Stimulated activated CD8-positive, alpha-beta memory T cell treated with anti-CD3 and anti-CD28 coated beads, Interleukin-4, amount 100 ng/mL, for 24 hours (primary cell): ENCODE measurements at places on chromosomes 1 and 21.

DNA sequence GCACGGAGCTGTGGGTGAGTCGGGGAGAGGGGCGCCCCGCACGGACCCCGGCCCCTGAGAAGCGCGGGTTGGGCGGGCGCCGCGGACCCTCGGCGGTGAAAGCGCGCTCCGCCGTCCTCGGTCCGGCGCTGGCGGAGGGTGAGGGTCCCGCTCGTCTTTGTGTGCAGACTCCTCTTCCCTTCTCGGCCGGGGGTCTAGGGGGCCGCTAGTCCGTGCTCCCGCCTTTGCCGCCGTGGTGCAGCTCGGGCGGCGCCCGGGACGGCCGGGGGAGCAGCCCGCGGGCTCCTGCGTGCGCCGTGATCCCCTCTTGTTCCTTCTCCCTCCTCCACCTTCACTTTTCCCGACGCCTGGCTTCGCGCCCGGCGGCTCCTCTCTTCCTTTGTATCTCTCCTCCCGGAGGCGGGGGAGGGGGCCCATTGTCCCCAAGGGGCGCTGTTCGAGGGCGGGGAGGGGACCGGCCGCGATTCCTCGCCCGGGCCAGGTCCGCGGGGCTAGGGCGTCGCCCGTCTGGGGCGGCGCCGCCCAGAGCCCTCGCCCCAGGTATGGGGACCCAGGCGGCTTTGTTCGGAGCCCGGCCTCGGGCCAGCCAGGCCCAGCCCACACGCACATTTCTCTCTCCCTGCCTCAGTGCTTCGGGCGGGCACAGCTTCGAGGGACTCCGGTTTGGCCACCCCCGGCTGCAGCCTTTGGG is 519 bp downstream of the FNBP1L start:
- no peak for DNase-seq

- no peak for DNase-seq
Measured at GRCh38 chr1:22832414-22832786, 121.8 kb downstream of the EPHB2 start.

DNA sequence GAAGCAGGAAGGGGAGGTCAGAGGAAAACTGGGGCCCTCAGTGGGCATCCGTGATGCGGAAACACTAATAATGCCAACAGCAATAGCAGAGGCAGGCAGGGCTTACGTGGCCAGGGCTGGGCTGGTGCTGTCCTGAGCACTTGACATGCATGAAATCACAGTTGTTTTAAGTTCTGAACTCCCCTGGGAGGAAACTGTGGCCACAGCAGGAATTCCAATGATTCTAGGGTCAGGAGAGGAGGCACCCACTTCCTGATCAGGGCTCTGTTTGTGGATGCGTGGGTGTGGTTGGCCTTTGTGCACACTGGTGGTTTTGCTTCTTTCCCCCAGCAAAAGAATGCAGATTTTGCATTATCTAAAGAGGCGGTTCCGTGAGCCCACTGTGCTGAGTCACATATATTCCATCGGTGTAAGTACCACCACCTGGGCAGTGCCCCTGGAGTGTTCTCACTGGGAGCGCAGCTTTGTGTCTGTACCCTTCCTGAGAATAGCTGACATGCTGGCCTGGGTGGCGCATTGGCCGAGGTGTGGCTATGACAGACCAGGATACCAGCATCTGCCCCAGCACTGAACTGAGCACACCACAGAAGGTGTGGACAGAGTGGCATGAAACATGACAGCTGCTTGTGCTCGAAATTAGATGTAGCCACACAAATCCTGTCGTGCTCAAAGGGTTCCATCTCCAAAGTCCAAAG is 71.0 kb downstream of the PDE9A start:
- no peak for DNase-seq

- DNase-seq, result no peak
Measured at GRCh38 chr1:7857985-7858384, 5.1 kb upstream of the UTS2 start.

DNA sequence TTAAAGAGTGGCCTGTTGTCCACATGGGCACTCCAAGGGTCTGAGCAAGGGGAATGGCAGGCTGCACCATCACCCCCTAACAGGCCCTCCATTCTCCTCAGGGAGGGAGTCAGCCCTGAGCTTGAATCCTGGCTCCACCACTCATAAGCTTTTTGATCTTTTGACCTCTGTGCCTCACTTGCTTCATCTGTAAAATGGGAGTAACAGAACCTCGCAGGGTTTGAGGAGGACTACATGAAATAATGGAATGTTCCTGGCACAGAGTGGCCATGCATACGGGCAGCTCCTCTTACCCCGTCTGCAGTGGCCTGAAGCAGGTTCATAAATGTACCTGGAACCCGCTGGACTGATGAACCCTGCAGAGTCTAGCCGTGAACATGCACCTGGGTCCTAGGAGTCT is 2.1 kb upstream of the XKR8 start:
- no peak for DNase-seq

DNA sequence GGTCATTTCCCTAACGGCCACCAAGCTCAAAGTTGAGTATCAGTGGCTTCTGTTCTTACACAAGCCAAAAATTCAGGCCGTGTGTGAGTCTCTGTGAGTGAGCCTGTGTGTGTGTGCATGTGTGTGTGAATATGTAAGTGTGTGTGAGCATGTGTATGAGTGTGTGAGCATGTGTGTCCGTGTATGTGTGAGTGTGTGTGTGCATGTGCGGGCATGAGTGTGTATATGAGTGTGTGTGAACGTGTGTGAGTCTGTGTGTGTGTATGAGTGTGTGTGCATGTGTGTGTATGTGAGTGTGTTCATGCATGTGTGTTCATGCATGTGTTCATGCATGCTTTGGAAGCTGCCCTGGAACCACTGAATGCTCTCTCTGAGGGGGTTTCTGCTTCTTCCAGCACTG is 105.7 kb downstream of the AJAP1 start:
- DNase-seq, result no peak

GRCh38 chr1:5835179-5835562 is 157.1 kb downstream of the NPHP4 start:
- no peak for DNase-seq

DNA sequence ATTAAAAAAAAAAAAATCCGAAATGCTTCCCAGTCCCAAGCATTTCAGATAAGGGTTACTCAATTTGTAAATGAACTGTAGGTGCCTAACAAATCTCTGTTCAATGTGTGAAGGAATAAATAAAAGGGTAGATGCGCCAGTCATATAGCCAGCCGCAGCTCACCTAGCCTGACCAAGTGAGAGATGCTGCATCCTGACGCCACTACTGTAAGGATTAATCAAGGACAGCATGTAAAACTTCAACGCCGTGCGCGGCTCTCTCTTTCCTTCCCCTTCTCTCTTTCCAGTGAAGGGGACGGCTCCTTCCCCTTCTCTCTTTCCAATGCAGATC is 441 bp downstream of the PPT1 start:
- no peak for DNase-seq

DNA sequence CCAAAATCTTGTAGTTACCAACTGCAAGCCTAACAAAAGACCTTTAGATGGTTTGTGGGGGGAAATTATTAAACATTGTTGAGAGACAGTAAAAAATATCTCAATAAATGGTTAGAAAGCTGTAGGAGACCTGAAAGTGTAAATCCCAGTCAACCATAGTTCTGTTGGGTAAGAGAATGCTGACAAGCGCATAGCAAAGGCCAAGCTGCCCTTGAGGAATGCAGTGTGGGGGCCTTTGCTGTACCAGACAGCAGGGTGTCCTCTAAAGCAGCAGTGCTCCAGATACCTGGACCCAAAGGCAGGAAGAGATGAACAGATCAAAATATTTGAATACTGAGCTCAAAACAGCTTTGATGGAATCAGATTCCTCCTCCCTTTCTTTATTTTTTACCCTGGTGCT is 54.6 kb downstream of the OBSCN start:
- no peak for DNase-seq

GRCh38 chr1:212110617-212111016 is 75.1 kb downstream of the DTL start:
- no peak for DNase-seq

- DNase-seq, result no peak
Measured at GRCh38 chr1:221437171-221437570, 304.7 kb downstream of the DUSP10 start.

DNA sequence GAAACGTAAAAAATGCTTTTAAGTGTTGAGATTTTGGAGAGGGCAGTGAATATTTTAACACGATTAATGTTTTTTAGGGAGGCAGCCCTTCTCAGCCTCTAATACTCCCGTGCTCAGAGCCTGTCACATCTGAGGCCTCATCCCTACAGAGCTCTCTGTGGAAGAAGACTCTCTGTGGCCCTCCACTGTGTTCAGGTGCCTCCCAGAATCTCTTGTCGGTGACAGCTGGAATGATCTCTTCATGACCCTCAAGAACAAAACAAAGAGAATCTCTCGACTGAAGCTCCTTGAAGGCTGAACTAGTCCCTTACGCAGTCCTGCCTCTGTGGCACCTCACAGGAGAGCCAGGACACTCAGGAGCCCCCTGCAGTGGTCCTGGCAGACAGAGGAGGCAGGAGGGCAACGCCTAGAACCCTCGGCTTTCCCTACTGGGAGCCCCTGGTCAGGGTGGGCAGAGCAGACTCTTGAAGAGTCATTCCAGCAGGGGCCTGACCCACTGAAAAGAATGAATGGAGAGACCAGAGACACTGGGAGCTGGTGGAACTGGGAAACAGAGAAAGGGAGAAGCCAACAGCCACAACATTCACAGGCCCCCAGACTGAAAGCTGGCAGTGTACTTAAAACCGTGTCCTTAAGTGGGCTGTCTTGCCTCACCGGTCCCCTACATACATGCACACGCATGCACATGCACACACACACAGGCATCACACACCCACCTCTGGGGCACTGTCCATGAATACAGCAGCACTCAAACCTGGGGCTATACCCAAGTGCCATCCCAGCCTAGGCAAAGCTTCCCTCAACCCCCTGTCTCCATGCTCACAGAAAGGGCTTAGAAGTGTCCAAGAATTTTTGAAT is 67.5 kb upstream of the ANGPTL1 start:
- DNase-seq, result no peak

GRCh38 chr21:27292229-27292628 is 325.3 kb upstream of the ADAMTS5 start:
- DNase-seq, result no peak

DNA sequence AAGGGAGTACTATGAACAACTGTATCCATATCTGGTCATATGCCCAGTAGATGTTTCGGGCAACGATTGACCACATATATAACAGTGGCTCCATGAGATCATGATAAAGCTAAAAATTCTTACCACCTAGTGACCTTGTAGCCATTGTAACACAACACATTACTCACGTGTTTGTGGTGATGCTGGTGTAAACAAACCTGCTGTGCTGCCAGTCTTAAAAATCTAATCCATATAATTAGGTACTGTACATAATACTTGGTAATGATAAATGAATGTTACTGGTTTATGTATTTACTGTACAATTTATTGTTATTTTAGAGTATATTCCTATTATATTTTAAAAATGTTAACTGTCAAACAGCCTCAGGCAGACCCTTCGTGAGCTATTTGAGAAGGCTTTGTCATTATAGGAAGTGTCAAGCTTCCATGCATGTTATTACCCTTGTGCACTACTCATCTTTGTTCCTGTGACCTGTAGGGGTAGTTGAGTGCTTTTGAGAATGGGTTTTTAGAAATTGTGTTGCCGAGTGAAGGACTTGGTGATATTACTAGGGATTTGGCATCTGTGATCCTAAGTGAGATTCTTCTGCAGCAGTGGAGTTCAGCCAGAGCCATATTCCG is 23.6 kb downstream of the DIP2A start:
- DNase-seq, result no peak

DNA sequence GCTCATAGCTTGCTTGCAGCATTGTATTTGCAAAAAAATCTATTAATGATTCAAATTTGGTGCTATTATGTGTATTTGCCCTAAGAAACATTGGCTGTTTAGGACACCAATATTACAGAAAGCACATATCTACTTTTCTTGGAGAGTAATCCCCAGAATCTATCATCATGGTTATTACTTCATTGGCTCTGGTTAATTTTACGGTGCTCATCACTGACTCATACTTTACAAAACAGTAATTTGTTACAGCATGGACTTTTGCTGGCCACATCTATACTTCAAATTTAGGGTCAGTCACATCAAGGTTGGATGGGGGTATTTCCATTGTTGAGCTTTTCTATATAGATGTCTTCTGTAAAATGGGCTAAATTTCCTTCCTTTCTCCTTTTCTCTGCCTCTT is 45.7 kb downstream of the SH3GLB1 start:
- no peak for DNase-seq

GRCh38 chr1:8011016-8011415 is 15.1 kb downstream of the ERRFI1 start:
- no peak for DNase-seq

- DNase-seq, result no peak
Measured at GRCh38 chr1:31694964-31695313, 8.9 kb downstream of the COL16A1 start.

DNA sequence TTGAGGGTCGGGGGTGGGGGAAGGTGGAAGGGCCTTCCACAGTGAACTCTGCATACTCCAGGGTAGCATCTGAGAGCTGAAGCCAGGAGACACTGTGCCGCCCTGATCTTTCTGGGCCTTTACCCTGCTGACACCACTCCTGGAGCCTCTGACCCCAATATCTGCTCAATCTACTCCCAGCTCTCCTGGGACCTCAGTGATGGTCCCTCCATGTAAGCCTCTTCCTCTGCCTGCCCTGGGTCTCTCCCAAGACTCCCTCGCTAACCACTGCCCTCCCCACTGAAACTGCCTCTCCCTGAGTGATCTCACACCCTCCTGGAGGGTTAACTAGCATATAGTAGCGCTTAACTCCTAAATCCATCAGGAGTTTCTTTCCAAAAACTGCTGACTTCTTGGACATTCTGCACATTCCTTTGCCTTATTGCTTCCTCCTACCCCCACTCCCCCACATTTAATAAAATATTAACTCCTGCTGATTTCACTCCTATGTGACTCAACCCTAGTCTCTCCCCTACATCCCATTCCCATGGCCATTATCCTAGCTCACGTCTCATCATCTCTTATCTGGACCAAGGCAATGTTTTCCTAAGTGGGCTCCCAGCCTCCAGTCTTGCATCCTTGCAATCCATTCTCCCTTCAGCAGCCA is 145.6 kb downstream of the HMGB4 start:
- no peak for DNase-seq

DNA sequence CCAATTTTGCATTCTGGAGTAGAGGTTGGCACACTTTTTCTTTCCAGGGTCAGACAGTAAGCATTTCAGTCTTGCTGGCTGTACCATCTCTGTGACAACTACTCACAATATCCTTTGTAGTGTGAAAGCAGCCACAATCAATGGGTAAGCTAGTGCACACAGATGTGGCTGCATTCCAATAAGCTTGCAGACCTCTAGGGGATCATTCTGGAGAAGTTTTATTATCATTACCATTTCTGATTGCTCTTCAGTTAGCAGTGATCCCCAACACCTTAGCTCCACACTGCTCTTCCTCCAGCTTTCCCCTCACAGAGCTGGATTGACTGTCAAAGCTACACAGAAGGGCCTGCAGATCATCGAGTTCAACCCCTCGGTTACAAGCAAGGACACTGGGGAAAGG is 9.1 kb downstream of the RXRG start:
- no peak for DNase-seq

DNA sequence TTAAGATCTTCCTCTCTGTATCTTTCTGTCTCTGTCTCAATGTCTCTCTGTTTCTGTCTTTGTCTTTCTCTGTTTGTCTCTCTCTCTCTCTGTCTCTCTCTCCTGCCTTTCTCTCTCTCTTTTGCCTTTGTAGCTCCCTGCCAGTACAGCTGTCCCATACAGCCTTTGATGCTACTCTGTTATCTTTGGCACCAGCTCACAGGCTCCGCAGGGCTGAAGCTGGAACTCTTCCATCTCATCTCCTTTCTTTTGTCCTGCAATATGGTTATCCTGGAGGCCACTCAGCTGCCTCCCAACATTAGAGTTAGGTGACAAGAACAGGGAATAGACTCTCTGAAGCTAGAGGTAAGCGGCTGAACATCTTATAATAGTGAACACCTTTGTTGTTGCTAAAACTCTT is 354.3 kb upstream of the NEGR1 start:
- DNase-seq, result no peak

GRCh38 chr1:115839029-115839678 is 1.8 kb downstream of the NHLH2 start:
- DNase-seq, result no peak
